ENCODE measurements at places on chromosomes 2 and 18.

- DNase-seq = no peak
Measured at GRCh38 chr2:42424033-42424432, 63.0 kb upstream of the COX7A2L start.

DNA sequence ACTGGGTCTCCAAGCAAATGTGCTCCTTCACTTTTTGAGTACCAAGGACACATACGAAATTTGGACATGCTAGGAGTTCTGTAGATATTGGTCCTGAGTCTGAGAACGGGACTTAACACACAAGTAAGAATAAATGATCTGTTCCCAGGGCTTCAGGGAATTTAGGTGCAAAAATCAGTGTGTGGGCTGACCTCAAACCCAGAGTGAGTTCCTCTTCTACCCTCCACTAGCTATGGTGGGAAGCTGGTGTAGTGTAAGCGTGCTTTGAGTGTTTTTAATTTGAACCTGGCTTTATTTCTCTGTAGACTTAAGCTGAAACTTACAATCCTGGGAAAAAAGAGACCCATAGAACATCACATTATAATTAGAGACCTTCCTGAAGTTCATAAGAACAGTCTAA, 50.5 kb downstream of the MYO3B start:
- DNase-seq = no peak

DNA sequence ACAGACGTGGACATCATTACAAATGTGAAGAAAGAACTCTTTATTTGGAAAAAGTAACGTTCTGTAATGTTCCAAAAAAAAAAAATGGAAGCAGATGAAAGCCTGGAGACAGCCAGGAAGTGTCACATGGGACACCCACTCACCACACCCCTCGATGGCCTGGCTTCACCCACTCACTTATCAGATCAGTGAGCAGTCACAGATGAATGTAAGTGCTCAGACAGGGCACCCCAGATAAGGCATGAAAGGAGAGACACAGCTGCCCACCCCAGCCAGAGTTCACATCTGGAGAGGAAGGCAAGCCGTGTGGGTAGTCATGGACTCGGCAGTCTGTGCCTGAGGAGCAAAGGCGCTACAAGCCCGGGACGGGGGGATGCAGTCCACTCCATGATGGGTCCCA, 105.2 kb downstream of the SEPTIN10 start:
- DNase-seq = no peak

DNA sequence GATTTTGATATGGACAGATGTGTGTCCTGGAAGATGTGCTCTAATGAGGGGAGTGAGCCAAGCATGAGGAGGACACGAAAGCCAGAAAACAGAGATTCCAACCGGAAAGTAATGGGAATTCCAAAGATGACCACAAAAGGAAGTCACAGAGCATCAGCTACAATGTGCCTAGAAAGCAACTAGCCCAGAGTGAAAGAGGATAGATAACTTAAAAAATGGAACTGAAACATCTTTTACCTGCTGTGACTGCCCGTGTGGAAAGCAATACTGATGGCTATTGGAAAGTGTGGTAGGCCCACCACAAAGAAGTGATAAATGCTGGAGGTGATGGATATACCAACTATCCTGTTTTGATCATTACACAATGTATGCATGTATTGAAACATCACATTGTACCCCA, 21.6 kb downstream of the DNMT3A start:
- no peak for DNase-seq

DNA sequence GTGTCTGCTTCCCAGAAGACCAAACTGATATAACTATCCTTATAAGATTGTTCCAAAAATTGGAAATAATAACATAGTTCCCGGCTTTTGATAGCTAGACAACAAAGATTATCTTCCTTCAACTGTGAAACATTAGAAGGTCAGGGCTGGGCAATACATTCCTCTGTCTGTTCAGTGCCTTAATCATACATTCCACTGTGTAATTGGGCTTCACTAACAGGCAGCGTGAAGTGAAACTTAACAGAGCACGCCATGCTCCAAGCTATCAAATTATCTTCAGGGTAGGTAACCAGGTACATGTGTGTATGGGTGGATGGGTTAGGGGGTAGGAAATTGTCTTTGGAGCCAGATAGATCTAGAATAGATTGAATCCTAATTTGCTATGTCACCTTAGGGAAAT, 23.5 kb upstream of the ARL5A start:
- DNase-seq = no peak

DNA sequence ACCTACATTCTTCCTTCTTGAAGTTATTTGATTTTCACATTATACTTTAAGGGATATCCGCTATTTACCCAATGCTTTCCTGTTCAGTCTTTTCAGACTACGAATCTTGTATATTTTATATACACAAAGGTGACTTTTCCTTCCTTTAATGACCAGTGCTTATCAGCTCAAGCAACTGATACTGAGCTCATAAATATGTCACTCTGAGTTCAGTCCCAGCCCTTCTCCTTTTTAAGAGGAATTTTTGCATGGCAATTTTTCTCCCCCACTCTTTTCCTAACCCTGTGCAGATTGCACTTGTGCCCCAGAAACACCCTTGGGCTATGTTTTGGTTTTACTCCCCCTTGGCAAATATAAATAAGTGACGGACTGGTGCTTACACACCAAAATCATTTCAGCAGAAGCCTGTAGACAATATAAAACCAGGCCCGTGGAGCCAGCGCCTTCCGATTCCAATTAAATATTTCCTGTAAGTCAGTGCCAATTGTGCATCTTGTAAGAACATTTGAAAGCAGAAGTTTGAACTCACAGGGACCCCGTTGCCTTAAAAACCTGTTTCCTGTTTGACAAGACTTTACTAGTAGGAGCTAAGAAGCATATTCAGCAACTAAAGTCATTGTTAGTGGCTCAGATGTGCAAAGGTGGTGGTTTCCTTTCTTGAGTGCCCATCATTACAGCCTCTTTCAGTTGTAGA, 66.3 kb upstream of the GATA6 start:
- DNase-seq = no peak

DNA sequence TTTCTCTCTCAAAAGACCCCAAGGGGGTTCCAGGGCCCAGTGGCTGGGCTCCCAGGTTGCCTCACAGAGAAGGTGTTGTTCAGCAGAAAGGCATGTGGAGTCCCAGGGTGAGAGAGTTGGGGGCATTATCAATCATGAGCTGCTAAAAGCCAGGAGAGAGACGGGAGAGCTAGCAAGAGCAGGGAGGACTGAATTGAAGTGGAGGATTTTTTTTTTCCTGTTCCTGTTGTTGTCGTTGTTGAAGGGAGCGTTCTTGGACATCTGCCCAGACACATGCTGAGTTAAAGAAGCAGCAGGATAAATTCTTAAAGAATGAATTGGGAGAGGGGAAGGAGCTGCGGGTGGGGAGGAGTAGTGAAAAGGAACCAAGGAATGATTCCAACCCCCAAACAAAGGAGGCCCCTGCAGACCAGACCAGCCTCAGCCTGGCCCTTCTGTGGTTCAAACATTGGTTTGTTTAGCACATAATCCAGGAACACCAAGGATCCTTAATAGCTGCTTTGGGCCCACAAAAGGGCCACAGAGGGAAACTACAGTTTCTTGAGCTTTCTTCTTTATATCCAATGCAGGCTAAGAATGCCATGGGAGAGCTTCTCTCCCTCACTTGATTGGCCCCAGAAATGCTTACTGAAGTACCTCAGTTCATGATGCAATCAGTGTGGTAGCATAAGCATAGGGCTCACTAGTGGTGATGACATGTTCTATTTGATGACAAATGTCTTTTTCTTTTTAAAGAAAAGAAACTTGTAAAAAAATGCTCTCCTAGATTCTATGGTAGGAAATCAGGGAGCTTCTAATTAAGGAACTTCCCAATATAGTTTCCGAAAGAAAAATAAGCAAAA, 146.0 kb downstream of the SETBP1 start:
- no peak for DNase-seq

GRCh38 chr2:51710222-51710621, 678.3 kb upstream of the NRXN1 start:
- DNase-seq = no peak

- no peak for DNase-seq
Measured at GRCh38 chr18:70116949-70117348, 88.5 kb downstream of the RTTN start.

DNA sequence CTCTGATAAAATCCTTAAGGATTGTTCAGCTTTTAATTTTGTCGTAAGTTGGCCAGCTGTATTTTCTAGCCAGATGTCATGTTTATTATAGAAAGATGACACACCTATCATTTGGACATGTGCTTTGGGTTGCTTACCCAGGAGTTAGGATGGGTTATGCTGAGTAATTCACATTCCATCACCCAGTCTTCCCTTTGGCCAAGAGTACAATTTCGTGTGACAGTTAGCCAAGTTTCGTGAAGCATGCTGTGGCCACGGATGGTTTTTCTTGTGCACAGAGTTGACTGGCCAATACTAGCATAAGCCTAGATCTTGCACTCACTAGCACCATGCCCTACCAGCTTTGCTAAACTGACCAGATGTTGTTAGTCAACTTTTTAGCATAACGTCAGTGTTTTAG, 5.8 kb downstream of the MAPRE3 start:
- DNase-seq = no peak

- DNase-seq = no peak
Measured at GRCh38 chr2:24774373-24774772, 18.8 kb downstream of the PTRHD1 start.

- DNase-seq = no peak
Measured at GRCh38 chr2:239193925-239194677, 206.7 kb downstream of the HDAC4 start.

GRCh38 chr18:29693334-29693733, 1349.2 kb downstream of the DSC3 start:
- no peak for DNase-seq

- DNase-seq = no peak
Measured at GRCh38 chr2:133878326-133878725, 310.1 kb upstream of the NCKAP5 start.

DNA sequence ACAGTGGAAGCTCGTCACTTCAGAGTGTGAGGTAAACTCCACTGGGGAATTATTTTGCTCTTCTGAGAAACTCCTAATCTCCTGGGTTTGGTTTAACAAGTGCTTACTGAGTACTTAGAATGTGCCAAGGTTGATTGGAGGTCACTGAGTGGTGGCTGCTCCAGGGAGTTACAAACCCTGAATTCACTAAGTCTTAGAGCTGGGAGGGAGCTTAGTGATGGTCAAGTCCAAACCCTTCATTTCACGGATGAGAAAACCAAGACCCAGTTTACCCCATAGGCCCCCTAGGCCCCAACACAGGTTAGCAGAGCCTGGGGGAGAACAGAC, 52.0 kb downstream of the SLC4A5 start:
- DNase-seq = no peak

DNA sequence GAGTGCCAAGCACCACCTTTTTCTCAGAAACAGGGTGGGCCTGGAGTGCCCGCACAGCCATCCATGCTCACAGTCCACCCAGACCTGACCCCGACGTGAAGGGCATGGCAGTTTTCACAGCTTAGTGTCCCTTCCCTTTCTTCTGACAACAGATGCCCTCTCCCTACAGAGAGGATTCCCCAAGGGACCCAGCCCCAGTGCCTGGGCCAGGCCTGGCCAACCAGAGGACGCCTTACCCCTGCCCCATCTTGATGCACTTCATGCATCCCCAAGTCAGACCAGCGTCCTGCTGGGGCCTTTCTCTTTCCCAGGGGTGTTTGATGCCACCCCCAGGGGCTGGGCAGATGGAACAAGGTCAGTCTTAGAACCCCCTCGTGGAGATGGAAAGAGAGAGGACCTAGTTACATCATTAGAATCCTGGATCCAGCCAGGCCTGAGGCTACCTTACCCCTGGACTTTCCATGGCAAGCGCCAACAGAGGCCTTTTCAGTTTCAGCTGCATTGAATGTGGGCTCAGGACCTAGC, 3.8 kb downstream of the ANKMY1 start:
- no peak for DNase-seq

DNA sequence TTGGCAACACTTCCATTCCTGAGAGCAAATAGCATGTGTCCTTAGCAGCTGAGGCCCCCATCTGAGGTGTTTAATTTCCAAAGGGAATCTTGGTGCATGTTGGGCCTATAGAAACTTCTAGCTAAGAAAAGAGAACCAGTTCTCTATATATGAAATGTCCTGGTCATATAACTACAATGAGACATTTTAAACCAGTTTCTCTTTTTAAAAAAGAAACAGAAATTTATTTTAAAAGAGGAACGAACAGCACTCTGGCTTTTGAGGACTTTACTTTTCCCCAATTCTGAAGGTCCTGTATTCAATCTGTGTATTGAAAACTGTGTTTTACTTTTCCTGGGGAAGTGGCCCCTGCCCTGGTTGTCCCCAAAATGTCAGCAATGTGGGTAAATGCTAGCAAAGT, 309.5 kb upstream of the STON1 start:
- DNase-seq = no peak

DNA sequence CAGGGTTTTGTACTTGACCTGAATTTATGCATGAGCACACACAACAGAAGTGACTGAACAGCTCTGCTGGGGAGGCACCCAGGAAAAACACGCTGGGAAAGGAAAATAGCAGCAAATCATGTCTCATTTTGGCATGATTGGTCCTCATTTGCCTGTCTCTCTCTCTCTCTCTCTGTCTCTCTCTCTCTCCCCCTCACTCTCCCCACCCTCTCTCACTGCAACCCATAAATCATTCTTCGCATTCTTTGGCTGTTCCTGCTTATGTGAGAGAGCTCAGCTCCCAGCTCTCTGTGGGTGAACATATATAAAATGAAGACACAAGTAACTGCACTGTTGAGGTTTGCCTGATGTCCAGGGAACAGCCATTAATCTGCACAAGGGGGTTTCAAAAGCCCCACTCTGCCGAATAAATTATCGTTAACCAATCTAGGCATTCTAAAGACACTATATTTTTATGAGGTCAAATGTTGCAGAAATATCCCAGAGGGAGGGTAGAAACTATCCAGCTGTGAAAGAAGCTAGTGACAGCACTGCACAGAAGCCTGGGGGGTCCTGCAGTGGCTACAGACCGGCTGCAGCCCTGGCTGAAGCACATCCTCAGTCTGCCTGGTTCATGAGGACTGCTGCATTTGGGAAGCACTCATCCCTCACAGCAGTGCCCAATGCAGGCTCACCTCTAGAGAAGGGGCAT, 260.3 kb downstream of the AFF3 start:
- DNase-seq = peak; percentile 66

DNA sequence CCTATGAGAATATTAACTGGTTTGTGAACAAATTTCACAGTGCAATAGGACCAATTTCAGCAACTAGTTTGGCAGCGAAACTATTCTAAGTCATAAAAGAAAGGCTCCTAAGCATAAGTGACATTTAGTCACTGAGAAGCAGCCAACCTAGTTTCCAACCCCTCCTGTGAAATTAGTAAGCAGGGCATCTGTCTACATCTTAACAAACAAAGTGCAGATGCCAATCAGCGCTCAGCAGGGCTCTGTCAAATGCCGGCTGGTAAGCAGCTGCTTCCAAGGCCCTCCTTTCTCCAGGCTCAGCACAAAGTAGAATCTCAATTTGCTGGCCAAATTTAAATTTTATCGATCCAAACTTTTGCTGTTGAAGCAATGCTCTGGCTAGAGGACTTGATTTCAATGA, 124.7 kb downstream of the ICOS start:
- no peak for DNase-seq

GRCh38 chr2:10385501-10385900, 62.6 kb downstream of the ODC1 start:
- DNase-seq = no peak

GRCh38 chr2:6806604-6807003, 59.1 kb downstream of the CMPK2 start:
- no peak for DNase-seq

- DNase-seq = no peak
Measured at GRCh38 chr2:72695676-72696075, 130.2 kb downstream of the EXOC6B start.

GRCh38 chr2:241111440-241111805, 9.3 kb upstream of the MTERF4 start:
- DNase-seq = no peak

GRCh38 chr2:157327200-157327599, 1.6 kb upstream of the ERMN start:
- DNase-seq = no peak

GRCh38 chr2:42830922-42831574, 38.7 kb upstream of the HAAO start:
- no peak for DNase-seq
